CD4-positive, alpha-beta T cell treated with Interleukin-21 for 1 hour (primary cell): ENCODE measurements at places on chromosomes 16 and 17.
A peak's percentile ranks its signal among the peaks of the same experiment; 100 is the strongest.

GRCh38 chr16:9934723-9935508 is 247.3 kb downstream of the GRIN2A start:
- no peak for DNase-seq

DNA sequence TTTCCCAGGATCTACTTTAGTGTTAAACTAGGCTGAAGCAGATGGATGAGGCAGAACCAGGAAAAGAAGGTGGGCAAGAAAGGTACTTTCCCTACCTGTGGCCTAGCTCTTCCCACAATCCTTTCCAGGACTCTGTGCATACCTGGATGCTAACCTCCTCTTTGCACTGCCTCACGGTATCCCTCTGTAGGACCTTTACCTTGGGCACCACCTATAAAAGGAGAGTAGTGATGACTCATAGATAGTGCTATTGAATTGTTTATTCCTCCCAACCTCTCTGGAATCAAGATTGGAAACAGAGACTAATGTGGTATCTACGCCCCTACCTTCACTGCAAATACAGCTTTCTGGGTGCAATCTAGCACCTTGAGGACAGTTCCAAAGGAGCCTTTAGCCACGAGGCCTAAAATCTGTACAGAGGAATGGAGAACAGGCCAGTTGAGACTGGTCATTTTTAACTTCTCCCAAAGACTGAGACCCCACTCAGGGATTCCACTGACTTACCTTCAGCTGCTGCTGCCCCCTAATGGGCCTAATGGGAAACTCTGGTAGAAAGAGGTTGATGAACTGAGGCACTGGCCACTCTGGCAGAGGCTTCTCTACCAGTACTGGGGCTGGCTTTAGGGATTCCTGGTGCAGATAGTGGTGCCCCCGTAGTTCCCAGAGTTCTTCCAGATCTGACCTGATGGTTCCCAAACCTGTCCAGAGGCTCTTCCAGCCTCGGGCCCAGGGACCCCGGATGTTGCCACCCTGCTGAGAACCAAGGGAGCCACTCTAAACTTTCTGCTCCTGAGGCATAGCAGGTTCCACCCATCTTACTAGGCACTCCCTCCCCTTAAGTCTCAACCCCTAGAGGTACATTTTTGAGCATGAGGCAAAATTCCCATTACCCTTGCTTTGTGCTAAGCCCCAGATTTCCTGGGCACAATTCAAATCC is 781 bp downstream of the RSKR start:
- peak; percentile 52 for DNase-seq

- no peak for DNase-seq
Observed at GRCh38 chr17:13599864-13600263, 1.9 kb downstream of the HS3ST3A1 start.

- no peak for DNase-seq
Observed at GRCh38 chr17:3957735-3958599, 6.3 kb downstream of the ATP2A3 start.

DNA sequence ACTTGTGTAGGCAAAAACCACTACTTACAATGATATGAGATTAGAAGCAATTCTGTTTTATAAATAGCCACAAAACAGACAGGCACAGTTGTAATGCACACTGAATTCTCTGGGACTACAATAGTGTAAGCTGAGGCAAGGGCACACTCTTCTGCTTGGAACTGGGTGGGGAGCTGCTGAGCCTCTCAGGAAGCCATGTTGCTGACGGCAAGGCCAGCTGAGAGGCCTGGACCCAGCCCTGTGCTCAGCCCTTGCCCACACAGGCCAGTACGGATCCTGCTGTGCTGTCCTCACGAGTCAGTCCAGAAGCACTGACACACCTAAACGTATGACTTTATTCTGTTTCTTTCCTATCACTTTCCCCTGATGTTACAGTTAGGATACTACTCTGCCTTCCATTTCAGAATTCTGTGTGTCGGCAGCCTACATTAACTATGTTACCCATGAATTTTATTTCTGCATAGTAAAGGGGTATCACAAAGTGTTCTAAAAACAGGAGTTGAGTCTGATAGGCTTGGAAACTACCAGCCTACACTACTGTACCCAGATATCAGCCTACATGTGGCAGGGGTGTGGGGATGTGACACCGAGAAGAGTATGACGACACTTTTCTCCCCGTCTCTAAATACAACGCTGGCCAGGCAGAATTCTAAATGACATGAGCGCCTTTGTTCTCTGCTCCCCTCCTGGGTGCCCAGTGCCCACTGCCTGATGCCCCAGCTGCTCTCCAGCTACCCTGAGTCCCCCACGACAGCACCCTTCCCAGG is 41.1 kb upstream of the FAAP100 start:
- no peak for DNase-seq

DNA sequence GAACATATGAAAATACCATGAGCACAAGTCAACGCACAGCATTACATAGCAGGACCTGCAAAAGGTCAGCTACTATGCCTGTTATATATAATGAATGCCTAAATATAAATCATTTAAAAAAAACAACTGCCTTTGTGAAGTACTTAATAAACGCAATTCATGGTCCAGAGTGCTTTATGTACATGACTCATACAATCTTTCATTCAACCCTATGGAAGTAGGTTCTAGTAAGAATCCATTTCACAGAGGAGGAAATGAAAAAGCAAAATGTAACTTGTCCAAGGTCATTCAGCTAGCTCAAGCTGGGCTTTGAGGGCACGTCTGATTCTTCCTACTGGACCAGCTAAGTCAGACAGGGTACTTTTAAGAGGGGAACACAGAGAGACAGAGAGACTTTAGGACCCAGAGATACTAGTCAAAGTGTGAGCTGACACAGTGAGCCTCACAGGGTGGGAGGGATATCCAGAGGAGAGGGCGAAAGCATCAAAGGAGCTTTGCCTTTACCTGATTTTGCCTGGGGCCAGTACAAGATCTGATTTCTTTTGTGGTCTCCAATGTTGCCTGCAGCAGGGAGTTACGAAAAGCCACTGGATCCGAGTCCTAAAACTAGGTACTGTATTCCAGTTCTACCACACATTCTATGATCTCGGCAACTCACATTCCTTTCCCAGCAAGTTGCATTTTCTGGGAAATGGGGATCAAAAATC is 83.4 kb upstream of the ZFHX3 start:
- DNase-seq: no peak

- DNase-seq: no peak
Observed at GRCh38 chr17:39919087-39919683, 750 bp upstream of the GSDMB start.

- DNase-seq: no peak
Observed at GRCh38 chr17:550463-551180, 164.0 kb downstream of the VPS53 start.

DNA sequence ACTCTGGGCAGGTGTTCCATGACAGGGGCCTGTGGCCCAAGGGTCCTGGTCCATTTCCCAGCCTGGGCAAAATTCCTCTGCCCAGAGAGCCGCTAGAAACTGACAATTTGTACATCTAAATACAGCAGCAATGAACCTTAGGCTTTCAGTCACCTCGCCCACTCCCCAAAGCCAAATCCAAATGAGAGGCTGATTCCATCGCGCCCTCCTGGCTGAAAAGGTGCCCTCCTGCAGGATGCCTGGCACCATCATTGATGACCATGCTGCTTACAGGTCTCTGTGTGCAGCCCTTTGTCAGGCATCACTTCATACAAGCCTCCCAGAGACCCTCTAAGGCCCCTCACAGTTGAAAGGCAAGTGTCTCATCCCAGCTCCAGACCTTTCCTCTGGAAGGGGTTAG is 114.7 kb downstream of the C16orf78 start:
- DNase-seq: no peak

DNA sequence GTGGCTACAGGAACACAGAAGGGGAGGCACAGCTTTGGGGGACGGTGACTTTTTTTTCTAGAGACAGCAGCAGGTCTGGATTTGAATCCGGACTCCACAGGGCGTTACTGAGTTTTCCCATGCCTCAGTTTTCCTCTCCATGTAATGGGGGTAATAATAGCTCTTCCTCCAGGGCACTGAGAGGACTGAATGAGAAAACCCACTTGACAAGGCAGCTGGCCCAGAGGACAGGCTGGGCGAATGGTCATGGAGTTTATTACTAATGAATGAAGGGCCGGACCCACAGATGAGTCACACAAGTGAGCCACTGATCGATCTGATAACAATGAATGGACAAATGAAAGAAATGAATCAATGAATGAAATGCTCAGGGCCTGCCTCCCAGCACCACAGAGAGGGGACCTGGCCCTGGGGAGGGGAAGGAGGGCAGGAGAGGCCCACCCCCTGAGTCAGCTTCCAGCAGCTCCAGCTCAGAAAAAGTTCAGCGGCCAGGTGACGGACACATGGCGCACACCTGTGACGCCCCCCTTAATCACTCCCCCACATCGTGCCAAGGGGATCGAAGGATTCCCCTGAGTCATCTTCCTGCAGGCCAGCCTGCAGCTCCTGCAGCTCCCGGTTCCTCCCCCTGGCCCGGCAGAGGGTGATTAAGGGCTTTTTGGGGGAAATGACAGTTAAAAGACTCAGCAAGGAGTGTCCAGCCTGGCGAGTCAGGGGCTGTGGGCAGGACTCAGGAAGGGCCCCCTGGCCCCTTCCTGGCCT is 54.3 kb downstream of the SOCS1 start:
- DNase-seq: no peak

GRCh38 chr17:74541176-74542111 is 4.5 kb downstream of the CD300C start:
- no peak for DNase-seq

GRCh38 chr17:83135692-83136091 is 56.3 kb downstream of the METRNL start:
- DNase-seq: no peak

DNA sequence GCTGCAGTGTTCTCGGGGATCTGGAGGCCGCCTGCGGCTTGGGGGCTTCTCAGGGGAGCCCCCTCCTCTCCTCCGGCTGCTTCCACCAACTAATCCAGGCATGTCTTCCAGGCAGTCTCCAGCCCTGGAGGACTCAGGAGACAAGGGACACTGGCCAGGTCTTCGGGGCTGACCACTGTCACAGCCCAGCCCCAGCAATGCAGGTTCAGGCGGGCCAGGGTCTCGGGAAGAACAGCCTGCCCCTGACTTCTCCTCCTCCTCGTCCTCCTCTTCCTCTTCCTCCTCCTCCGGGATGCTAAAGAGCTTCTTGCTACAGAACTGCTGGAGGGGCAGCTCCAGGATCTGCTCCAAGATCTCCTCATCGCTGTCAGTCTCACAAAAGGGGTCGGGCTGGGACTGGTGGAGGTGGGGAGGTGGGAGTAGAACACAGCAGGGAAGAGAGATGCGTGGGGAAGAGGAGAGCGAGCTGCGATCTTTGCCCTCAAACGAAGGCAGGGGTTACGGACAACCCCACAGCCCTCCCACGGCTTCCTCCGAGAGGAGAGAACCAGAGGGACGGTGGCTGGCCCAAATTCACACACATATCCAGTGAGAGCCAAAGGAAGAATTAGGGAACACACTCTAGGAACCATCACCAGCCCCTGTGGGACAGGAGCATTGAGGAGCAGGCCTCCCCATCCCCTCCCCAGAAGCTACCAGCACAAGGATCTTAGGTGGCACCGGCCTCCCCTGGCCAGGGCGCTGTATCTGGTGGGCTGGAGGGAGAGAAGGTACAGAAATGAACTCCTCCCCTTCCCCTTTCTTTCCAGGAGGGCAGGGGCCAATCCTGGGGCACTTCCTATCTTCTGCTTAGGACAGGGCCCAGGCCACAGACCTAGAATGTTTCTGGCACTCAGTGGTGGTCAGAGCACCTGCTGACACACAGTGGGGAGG is 19.3 kb downstream of the TSPOAP1 start:
- DNase-seq: no peak

- DNase-seq: no peak
Observed at GRCh38 chr17:43468691-43469139, 15.1 kb upstream of the DHX8 start.

DNA sequence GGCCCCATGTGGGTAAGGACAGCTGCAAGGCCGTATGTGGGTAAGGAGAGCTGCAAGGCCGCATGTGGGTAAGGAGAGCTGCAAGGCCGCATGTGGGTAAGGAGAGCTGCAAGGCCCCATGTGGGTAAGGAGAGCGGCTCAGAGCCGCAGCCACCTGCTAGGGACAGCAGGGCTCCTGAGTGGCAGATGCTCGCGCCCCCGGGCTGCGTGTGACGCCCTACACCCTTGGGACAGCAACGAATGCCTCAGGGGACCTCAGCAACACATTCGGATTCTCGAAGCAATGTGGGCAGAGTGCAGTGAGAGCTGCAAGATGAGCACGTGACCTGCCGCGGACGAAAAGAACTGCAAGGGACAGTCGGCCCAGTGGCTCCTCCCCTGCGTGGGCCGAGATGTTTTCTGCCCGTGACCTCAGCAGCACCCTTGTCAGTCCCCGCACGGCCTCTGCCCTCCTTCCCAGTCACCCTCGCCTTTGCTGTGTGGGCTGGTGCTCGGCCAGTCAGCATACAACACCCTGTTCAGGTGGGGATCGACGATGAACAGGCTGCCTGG is 9.6 kb upstream of the SLC38A8 start:
- no peak for DNase-seq

DNA sequence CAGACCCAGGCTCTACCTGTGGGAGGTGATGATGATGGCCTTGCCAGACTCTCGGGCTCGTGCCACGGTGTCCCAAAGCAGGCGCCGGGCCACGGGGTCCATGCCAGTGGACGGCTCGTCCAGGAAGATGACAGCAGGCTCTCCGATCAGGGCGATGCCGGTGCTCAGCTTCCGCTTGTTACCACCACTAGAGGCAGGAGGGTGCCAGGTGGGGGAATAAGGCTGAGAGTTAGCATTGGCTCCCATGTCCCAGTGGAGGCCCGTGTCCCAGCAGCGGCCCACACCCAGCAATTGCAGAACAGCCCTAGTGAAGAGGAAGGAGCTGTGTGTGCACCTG is 10.3 kb upstream of the RNPS1 start:
- no peak for DNase-seq

- peak; percentile 42 for DNase-seq
Observed at GRCh38 chr17:35568561-35568960, 7.9 kb upstream of the SLFN14 start.

DNA sequence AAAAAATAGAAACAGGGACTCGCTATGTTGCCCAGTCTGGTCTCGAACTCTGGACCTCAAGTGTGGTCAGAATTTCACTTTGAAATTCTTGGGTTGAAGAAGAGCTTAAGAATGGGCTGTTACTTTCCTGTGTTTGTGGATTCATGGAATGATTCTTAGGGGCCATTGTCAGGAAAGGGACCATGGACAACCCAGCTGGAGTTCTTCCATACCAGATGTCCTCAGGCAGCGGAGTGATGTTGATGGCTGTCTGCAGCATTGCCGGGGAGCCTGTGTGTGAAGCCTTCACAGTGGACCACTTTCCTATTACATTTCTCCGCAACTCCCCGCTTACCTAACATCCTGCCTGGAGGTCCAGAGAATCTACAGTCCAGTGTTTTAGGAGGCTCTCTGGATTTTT is 145.9 kb downstream of the CLEC16A start:
- DNase-seq: no peak

DNA sequence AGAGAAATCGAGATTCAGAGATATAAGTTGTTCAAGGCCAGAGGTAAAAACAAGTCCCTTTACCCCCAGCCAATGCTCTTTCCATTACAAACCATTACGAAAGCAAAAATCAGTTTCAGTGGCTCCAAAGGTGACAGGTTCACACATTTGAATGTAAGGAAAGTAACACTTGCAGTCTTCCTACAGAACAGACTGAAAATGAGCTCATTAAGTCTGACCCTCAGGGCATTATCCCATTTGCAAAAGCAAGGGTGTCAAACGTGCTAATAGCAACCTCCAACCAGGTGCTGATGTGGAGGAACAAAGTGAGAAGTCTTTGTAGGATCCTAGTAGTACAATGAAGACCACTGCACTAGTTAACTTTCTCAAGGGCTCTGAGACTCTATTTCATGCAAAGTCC is 65.2 kb downstream of the XPO6 start:
- DNase-seq: no peak

- no peak for DNase-seq
Observed at GRCh38 chr16:53605356-53605755, 98.3 kb downstream of the RPGRIP1L start.
